Stimulated activated CD4-positive, alpha-beta T cell treated with anti-CD3 and anti-CD28 coated beads, TNF-alpha, amount 100 ng/mL, for 1 hour (primary cell): ENCODE measurements at places on chromosomes 5 and 9.

- peak; percentile 10 for DNase-seq
Measured at GRCh38 chr5:72818866-72819534, 2.5 kb downstream of the TNPO1 start.

- no peak for DNase-seq
Measured at GRCh38 chr9:126468141-126468825, 141.7 kb downstream of the MVB12B start.

- no peak for DNase-seq
Measured at GRCh38 chr5:153780876-153781705, 257.6 kb downstream of the FAM114A2 start.

DNA sequence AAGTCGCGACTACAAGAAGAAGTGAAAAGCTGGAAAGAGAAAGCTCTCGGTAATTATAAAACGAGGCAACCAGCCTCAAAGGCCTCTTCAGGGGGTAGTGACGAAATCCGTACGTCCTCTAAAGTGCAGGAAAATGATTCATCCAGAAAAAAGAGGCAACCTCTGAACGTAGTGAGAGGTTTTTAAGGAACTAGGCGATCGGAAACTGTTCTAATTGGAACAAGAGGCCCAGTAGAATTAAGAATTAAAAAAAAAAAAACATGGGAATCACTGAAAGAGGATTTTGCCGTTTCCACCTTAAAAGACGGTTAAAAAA lies 1.0 kb downstream of the CSNK1A1 start:
- no peak for DNase-seq

DNA sequence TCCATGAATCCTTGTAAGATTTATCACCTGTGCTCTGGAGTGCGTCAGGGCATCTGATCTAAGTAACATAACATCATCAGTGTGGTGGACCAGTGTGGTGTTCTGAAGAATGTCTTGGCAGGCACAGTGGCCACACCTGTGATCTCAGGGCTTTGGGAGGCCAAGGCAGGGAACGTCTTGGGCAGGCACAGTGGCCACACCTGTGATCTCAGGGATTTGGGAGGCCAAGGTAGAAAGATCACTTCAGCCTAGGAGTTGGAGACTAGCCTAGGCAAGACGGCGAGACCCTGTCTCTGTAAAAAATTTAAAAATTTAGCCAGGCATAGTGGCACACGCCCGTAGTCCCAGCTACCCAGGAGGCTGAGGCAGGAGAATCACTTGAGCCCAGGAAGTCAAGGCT lies 185.5 kb downstream of the CACNA1B start:
- no peak for DNase-seq

- DNase-seq: no peak
Measured at GRCh38 chr5:172648013-172648381, 6.9 kb downstream of the NEURL1B start.

DNA sequence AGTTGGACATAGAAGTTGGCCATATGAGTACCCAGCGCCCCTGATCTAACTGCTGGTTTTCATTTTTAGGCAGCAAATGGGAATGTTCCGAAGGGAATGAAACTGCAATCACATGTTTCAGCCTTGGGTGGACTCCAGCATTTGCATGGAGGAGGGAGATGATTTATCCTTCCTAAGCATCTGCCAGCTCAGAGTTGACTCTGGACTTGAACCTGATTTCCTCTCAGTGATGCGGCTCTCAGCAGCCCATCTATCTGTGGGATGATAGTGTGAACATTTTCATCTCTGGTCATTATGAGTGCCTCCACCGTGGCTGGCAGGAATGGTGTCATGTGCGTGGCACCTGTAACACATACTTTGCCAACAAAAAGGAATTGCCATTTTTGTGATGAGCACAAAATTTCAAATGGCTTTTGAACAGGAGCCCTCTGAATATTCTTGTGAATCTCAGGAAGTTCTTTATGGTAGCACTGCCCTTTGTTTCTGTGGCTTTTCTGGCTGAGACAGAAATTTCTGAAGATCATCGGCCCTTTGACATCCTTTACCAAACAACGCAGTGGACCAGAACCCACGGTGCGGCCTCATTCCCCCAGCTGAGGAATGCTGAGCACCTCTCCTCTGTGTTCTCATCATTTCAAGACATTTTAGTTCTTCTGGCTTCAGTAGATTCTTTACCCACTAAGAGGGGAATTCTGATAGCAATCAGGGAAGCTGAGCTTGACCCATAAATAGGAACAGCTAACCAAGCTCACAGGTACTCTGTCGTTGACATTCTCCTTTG lies 28.5 kb downstream of the FUBP3 start:
- no peak for DNase-seq

- DNase-seq: no peak
Measured at GRCh38 chr5:27140831-27141230, 102.4 kb upstream of the CDH9 start.

- no peak for DNase-seq
Measured at GRCh38 chr5:149288436-149288835, 16.8 kb downstream of the AFAP1L1 start.

- DNase-seq: no peak
Measured at GRCh38 chr9:75169623-75170022, 81.3 kb downstream of the OSTF1 start.

DNA sequence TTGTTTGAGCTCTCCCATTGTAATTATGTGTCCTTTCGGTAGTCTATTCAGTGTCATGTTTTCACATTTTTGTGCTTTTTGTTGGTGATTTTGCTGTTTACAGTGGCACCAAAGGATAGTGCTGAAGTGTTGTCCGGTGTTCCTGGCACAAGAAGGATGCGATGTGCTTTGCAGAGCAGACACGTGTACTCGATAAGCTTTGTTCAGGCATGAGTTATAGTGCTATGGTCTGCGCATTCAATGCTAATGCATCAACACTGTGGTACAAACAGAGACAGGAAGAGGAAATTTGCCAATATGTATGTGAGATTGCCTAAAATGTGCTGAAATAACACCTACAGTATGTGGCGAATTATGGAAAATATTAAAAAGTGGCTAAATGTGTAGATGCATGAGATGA lies 913.4 kb upstream of the ACO1 start:
- no peak for DNase-seq

DNA sequence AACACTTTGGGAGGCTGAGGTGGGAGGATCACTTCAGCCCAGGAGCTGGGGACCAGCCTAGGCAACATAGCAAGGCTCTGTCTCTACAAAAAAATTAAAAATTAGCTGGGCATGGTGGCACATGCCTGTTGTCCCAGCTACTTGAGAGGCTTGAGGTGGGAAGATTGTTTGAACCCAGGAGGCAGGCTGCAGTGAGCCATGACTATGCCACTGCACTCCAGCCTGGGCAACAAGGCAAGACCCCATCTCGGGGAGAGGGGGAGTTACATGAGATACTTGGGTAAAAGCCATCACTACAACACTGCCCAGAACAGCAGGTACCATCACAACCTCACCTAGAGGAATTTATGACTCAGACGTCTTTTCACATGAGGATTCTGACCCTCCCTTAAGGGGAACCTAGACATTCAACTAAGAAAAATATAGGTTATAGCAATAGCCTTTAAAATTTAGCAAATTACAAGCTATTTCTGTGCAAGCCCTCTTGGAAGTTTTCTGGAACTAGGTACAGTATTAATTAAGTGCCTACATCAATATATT lies 143.5 kb downstream of the NFIB start:
- DNase-seq: no peak

GRCh38 chr5:154501566-154501965 lies 23.5 kb upstream of the HAND1 start:
- no peak for DNase-seq

- DNase-seq: no peak
Measured at GRCh38 chr9:126395439-126396212, 69.0 kb downstream of the MVB12B start.

DNA sequence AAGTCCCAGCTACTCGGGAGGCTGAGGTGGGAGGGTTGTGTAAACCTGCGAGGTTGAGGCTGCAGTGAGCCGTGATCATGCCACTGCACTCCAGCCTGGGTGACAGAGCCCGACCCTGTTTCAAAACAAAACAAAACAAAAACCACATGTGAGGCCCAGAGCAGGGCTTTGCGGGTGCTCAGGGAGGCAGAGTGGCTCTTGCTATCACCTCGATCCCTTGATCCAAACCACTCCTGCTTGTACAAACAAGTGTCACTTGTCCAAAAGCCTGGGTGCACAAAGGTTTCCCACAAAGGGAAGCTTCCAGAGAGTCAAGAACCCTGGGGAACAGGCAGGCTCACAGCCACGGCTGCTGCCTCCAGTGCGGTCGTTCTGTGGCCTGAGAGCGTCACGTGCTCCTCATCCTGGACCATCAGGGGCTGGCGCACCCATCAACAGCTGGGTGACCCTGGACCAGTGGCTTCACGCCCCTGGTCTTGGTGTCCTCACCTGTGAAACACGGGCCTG lies 162.7 kb downstream of the C9orf50 start:
- no peak for DNase-seq

DNA sequence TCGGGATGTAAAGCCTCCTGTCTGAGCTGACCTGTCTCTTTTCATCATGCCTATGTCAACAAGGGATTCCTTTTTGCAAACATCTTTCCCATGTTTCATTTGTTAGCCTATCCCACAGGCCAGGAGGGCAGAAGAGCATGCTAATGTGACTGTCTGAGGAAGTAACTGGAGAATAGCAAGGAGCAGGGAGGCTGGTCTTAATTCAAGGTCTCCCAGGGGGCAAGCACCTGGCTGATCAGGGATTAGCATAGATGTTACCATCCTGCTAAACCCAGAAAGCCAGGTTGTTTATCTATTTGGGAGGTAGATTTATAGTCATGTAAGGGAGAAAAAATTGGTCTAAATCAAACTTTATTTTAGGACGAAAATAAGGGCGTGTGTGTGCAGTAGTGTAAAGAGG lies 36.7 kb upstream of the MAP1B start:
- DNase-seq: no peak

DNA sequence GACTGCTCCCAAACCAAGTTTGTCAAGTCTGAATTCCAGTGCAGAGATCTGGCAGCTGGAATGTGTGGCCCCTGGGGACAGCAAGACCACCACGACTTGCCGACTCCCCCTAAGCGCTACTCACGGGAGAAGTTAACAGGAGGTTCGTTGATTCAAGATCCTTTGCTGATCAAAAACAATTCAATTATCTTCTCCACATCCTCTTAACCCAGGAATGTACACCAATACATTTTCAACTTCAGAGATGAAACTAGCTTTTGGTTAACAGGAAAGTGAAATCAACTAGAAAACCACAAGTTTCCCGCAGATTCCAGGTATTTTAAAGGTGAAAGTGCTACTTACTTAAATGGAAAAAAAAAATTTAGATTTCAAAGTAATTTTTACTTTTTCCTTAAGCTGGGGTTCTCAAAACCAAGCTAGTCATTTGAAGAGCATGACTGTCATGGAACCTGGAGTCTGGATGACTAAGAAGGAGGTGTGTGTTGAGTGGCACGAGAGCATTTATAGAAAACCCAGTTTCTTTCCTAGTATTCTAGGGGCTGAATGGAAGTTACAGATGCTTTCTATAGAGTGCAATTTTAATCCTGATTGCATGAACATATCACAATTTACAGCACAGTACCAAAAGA lies 257.5 kb upstream of the PANK3 start:
- DNase-seq: no peak

DNA sequence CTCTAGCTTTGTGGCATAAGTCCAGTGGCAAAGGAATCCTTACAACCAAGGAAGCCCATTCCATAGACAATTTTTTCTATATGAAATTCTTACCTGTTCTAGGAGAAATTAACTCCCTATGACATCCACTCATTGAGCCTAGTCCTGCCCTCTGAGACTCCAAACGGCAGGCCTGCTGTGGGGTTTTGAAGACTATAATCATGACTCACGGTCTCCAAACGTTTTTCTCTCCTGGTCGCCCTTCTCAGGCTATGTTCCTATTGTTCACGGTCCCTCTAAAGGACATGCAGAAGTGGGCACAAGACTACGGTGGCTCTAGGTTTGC lies 611 bp downstream of the EXOSC3 start:
- DNase-seq: no peak

DNA sequence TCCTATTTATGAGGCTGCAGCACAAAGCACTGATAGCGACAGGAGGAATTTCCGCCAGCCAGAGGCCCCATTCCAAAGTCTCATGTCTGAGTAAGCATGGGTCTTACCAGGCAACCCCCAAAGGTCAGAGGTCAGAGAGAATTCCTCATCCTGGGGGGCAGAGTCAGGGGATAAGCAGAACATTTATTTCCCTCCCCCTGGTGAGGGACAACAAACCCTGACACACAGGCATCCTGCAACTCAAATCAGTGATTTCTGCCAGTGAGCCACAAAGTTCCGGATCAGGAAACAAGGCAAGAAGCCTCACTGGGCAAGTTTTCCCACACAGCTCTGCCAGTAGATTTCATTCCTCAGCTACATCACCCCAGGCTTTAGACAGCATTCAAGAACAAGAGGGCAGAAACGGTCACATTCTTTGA lies 37.0 kb downstream of the ADAMTS12 start:
- DNase-seq: no peak

- DNase-seq: no peak
Measured at GRCh38 chr9:68500457-68501381, 40.0 kb downstream of the TMEM252 start.

GRCh38 chr5:76487386-76487785 lies 84.3 kb downstream of the IQGAP2 start:
- no peak for DNase-seq

DNA sequence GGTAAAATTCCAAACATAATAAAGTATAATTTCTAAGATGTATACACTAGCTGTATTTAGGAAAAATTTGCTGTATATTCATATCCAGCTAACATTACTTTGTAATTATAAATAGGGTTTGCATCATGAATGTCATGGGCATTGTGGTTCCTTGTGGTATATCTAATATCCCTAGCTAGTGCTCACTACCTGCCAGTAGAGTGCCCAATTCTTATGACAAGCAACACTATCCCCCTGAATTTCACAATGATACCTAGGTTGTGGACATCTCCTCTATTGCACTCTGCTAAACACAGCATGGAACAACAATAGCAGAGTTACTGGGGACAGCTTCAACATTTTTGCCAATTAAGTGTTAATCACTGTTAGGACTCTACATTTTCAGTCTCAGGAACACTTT lies 1656.5 kb downstream of the EFNA5 start:
- no peak for DNase-seq

DNA sequence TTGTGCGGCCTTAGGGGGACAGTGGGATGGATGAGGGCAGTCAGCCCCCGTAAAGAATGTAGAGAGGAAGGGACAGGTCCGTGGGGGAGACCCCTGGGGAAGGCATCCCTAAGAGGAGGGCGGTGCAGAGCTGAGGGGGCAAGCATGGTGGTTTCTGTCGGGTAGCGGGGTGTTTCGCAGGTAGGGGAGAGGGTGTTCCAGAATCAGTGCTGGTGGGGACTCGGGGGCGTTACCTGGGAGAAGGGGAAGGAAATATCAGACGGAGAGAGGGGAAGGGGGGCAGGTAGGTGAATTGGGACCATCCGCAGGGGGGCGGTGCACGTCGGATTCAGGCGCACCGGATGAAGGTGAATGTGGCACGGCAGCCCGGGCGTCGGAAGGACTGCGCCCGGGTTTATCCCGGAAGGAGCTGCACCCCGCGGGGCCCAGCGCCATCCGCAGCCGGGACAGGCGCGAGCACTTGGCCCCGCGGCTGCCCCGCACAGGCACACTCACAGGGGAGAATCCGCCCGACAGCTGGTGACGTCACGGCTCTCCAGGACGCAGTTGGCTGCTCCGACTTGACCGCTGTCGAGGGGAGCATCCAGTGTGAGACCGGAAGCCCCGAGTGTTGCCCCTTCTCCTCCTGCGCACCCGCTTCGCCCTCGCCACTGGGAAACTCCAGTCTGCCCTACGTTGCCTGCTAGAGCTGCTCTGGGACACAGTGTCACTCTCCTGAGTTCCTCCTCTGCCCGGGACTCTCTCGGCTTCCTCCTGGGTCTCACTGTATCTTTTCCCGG lies 1.3 kb downstream of the CD72 start:
- peak; percentile 19 for DNase-seq
